ENCODE measurements at places on chromosomes 4 and X. TPM values are rescaled to one million over a fixed set of nuclear protein-coding genes. Genes with fewer than 3 reads are reported as not detected.
A peak's percentile ranks its signal among the peaks of the same experiment; 100 is the strongest.

Gene SLC34A2
- polyA plus RNA-seq: 27.6 TPM

Gene EGFL6
- 23.1 TPM for polyA plus RNA-seq

Gene SGCB
- polyA plus RNA-seq: 49.9 TPM

Gene REELD1
- 0.80 TPM for polyA plus RNA-seq

DNA sequence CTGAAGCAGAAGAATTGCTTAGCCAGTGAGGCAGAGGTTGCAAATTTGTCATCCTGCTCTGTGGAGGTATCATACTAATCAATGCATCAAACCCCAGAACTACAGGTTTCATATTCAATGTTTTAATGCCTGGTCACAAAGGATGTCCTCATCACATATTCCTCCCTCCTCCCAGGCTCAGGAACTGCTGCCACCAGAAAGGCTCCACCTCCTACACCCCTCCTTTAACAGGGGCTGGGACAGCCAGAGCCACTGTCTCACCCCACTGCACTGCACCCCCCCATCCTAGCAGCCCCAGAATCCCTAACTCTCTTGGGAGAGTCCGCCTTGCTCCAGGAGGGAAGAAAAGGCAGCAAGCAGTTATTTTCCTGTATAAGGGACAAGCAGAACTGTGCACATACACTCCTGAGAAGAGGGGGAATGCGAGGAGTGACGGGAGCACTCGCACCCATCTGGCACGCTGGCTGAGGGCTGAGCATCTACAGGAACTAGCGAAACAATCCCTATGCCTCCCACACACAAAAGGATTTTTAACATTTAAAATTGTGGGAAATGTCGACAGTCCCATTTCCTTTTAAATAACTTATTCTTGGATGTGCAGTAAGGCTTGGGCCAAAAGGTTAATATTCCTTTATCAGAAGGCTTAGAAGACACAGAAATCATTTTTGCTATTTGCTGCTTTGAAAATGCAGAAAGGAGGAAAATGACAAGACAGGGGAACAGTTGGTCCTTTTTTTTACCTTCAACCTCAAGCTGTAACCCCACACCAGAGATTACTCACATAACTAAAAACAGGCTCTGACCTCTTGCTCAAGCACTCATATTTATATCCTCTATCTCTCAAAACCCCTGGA, 27.8 kb downstream of the CD99L2 start:
- DNase-seq: no peak

GRCh38 chr4:102564399-102565059, 63.4 kb downstream of the NFKB1 start:
- no peak for DNase-seq

- no peak for DNase-seq
These were observed 1219.3 kb upstream of the PRKX start for GRCh38 chrX:4932790-4933189.

DNA sequence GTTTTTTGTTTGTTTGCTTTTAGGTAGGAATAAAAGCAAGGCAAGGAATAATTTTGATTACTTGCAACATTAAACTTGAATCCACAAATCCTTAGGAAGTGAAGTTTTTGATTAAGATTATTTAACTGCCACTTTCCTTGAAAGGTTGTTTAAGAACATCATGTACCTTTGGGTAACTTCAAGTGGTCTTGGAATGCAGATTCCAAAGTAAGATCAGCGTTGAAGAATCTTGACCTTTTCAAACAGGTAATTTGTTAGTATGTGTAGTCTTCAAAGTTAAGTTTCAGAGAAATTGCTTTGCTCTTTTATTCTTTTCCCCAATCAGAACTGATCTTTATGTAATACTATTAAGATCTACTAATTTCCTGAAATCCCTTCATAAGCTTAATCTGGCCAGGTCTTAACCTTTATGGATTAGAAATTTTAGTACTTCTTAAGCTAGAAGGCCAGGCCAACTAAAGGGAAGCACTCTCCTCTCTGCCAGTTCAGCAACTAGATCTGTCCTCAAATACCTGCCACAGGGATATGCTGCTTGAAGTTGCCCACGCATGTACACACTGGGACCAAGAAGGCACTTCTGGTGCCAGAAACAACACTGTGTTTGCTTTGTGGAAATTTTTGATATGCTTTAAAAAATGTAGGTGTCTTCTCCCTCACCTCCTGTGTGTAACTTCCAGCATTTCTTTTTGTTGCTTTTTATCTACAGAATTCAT, 7.4 kb downstream of the NPNT start:
- DNase-seq: no peak

- no peak for DNase-seq
These were observed 288.7 kb upstream of the CTSO start for GRCh38 chr4:156242390-156242789.

DNA sequence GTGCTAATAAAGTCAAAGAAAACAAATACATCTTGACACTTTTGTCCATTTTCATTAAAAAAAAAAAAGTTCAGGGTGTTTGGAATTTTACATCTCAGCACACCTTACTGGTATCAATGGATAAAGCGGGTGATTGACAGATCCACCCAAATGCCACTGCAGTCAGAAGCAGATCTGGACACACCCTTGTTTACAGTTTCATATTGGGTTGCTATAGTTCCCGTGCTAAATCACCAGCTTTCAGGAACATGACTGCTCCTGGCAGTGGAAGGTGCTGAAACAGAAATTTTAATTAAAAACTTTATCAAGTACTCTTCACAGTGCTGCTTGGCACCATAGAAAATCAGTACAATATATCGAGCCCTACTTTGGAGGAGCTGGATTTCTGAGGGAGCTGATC, 116.3 kb downstream of the STOX2 start:
- no peak for DNase-seq

DNA sequence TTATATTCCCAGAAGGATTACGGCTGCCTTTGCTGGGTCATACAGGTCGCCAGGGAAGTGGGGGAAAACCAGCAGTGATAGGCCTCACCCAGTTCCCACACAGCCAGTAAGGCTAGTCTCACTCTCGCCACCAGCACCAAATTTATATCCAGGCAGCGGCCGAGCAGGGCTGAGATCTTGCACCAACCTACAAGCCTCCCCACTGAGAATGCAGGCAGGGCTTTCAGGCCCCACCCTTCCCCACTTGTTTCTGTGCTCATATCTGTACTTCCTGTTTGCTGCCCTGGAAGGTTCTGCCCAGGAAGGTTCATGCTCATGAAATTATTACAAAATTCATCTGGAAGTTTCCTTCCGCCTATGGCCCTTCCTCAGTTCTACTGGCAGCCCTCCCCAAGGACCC, 179.7 kb downstream of the STIM2 start:
- no peak for DNase-seq

DNA sequence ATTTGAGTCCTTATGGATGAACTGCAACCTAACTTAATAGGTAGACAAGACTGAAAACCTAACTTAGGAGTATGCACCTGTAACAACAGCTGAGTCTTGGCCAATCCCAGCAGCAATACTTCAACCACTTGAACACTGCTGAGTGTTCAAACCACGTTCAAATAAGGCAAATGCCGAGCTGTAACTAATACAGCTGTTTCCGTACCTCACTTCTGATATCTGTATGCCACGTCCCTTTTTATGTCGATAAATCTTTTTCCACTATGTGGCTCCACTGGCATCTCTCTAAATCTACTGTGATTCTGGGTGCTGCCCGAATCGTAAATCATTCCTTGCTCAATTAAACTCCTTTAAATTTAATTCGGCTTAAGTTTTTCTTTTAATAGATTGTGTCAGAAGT, 459.7 kb downstream of the INPP4B start:
- DNase-seq: no peak

GRCh38 chr4:139768896-139769295, 103.3 kb downstream of the MGST2 start:
- no peak for DNase-seq

- DNase-seq: no peak
These were observed 62.6 kb downstream of the DGKK start for GRCh38 chrX:50407976-50408375.

DNA sequence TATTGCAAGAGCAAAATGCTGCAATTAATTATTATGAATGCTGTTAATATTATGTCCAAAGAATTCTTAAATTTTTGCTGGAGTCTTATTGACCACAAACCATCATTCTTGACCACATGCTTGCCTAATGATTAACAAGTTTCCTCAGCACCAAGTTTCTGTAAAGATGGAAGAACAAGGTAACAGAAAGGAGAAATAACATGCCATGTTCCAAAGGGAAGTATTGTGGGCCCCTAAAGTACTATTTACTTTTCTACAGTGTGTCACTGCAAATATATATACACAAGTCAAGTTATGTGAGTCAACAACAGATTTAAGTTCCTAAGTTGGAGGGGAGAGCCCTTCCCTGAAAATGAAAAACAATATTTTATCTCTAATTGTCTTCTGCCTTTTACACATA, 20.6 kb downstream of the FAM47E start:
- DNase-seq: no peak

DNA sequence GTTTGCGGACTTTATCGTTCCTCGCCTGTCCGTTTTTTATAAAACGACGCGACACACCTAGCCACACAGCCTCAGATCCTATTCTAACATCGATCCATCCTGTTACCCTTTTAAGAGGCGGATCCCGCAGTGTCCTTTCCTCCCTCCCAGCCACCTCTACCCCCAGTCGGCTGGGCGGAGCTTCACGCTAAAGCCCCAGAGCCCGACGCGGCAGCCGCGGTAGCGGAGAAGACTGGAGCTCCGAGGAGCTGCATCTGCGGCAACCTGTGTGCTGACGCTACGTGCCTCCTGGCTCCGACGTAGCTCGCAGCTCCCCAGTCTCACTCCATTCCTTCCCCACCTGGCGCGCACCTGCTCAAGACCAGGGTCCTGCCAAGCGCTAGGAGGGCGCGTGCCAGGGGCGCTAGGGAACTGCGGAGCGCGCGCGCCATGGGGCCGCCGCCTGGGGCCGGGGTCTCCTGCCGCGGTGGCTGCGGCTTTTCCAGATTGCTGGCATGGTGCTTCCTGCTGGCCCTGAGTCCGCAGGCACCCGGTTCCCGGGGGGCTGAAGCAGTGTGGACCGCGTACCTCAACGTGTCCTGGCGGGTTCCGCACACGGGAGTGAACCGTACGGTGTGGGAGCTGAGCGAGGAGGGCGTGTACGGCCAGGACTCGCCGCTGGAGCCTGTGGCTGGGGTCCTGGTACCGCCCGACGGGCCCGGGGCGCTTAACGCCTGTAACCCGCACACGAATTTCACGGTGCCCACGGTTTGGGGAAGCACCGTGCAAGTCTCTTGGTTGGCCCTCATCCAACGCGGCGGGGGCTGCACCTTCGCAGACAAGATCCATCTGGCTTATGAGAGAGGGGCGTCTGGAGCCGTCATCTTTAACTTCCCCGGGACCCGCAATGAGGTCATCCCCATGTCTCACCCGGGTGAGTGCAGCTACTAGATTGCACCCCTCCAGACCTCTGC, at the start of gene RNF128:
Gene RNF128, plus strand, starts transcription at position 217 of the 953 bp plus-strand sequence. Its CDS starts 213 bp downstream, at position 430.
- peak; percentile 18 for DNase-seq

DNA sequence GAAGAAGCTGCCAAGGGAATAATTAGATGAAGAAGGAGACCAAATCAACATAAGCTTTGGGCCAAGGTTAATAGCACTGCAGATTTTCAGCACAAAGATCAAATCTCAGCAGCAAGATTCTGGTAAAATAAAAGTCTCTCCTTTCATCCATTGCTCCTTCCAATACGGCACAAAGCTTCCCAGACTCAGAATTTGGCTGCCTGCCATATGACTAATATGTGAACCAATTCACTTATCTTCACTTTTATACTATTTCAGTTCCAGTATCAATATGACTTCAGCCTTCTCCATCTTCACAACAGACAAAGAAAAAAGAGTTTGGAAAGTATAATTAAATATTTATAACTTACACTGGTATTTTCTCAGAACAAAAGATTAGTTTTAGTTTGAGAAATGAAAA, 978.3 kb upstream of the GRID2 start:
- DNase-seq: no peak

DNA sequence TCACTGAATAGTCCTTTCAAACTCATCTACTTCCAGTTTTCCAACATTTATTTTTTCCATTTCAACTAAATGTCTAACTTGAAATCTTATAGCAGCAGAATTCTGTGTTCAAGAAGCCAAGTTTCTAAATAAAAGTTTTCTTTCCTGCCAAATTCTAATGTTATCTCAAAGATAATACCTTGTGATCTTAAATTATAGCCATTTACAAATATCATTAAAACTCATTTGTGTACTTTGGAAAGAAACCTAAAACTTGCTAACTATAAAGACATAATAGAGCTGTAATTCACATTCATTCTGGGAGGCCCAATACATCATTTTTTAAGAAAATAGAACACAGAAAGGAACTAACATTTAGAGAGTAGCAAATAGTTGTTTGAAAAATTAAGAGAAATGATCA, 83.9 kb downstream of the MAD2L1 start:
- no peak for DNase-seq

- DNase-seq: no peak
These were observed 181.6 kb upstream of the NOCT start for GRCh38 chr4:138833974-138834373.

DNA sequence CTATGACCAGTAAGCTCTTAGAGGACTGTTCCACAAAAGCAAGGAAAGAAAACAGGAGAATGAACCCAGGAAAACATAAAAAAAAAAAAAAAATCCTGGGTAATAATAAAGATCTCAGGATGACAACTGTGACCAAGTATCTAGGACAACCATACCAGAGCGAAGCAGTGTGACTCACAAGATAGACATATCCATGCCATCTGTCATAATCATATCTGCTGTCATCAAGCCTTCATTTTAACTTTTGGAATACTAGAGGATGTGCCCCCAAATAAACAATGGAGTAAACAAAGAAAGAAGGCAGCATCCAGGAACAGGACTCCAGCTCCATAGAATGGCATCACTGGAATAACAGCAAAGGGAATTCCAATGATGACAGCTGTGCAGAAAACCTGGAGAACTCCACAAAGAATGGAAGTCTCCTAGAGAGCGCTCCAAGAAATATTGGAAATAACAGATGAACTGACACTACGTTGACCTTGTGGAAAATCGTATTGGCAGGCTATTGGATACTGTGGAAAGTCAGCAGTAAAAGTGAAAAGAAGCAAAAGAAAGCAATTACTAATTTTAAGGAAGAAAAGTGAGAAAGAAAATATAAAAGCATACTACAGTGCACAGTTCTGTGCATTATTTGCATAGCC, 35.3 kb downstream of the HPGDS start:
- no peak for DNase-seq

DNA sequence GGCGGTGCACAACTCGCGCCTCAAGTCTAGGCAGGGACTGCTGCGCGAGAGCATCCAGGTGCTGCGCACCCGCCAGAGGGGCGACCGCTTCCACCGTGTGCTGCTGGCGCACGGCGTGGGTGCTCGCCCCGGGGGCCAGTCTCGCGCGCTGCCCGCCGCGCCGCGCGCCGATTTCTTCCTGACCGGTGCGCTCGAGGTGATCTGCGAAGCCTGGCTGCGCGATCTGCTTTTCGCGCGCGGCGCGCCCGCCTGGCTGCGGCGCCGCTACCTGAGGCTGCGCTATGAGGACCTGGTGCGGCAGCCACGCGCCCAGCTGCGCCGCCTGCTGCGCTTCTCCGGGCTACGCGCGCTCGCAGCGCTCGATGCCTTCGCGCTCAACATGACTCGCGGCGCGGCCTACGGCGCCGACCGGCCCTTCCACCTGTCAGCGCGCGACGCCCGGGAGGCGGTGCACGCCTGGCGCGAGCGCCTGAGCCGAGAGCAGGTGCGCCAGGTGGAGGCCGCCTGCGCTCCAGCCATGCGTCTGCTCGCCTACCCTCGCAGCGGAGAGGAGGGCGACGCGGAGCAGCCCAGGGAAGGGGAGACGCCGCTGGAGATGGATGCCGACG, 1.3 kb downstream of the CHST7 start:
- DNase-seq: no peak

- DNase-seq: no peak
These were observed 83.7 kb downstream of the PSAPL1 start for GRCh38 chr4:7351014-7351413.

GRCh38 chr4:38582445-38582844, 81.6 kb upstream of the KLF3 start:
- no peak for DNase-seq

Data from left kidney (tissue), 8 donors.